ENCODE measurements at places on chromosomes 2 and 18. TPM values are rescaled to one million over a fixed set of nuclear protein-coding genes. Genes with fewer than 3 reads are reported as not detected.

- no peak for DNase-seq
Measured at GRCh38 chr2:25411281-25411680, 69.6 kb upstream of the DNMT3A start.

GRCh38 chr2:3598197-3598910, 3.4 kb downstream of the COLEC11 start:
- DNase-seq, result no peak

GRCh38 chr18:56235071-56235470, 403.3 kb downstream of the TXNL1 start:
- no peak for DNase-seq

GRCh38 chr2:62660582-62661262, 44.8 kb upstream of the EHBP1 start:
- DNase-seq, result no peak

- DNase-seq, result no peak
Measured at GRCh38 chr2:150535176-150535575, 47.7 kb upstream of the RND3 start.

GRCh38 chr2:109057686-109058085, 68.7 kb upstream of the EDAR start:
- DNase-seq, result no peak

GRCh38 chr2:56184500-56185011, 766 bp downstream of the CCDC85A start:
- DNase-seq, result no peak

DNA sequence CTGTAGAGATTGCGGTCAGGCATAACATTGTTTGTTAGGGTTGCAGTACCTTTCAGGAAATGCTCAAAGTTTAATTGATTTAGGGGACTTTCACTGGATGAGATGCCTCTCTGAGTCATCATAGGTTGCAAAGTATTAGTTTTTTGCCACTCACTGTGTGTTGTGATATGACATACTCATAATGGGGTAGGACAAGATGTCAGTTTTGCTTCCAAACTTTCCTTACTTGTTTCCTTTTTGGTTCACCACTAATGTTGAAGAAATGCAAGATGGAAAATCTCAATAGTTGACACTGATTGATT, 35.0 kb upstream of the PTH2R start:
- DNase-seq, result no peak

DNA sequence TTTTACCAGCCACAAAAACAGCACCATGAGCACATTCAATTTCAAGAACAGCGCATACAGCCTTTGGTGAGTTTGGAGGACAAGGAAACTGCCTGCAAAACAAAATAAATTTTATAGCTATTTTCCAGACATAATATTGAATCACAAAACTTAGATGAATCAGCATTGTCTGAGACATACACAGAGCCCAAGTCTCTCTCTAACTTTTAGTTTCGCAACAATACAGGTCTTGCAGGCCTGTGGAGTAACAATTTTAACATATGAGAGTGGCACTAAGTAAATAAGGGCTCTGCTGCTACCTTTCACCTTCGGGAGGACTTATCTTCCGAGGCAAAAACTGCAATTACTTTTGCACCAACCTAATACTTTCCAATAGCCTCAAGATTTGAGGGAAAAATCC, 56.1 kb upstream of the PEX13 start:
- DNase-seq, result no peak

GRCh38 chr2:158579928-158580327, 123.2 kb downstream of the PKP4 start:
- no peak for DNase-seq

DNA sequence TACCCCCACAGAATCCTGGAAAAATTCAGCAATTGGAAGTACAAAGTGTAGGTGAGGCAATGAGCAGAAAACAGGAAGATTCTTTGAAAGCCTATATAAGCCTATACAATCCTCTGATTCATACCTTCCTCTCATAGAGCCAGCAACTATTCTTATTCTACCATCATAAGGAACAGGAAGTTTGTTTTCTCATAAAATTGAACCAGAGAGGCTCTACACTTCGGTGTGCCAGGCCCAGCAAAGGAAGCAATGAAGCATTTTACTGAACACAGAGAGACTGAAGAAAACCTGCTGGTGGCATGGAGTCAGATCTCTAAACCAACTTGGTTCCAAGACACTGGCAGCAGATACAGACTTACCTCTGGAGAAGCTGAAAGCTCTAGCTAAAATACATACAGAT, 18.7 kb downstream of the CASP8 start:
- DNase-seq, result no peak

DNA sequence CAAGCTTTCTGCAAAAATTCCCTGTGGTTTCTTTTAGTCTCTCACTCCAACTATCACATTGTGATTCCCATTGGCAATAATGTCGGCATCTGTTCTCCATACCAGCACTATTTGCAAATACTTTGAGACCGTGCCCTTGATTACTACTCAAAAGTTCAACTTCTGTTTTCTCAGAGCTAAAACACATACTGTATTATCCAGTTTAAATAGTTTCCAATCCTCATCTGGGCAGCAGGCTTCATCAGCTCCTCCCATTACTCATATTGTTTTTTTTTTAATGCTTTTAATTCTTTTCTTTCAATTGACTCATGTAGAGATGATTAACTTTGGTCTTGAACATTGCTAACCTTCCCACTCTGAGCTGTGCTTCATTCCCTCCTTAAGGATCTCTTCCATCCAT, 135.8 kb downstream of the METTL8 start:
- no peak for DNase-seq

DNA sequence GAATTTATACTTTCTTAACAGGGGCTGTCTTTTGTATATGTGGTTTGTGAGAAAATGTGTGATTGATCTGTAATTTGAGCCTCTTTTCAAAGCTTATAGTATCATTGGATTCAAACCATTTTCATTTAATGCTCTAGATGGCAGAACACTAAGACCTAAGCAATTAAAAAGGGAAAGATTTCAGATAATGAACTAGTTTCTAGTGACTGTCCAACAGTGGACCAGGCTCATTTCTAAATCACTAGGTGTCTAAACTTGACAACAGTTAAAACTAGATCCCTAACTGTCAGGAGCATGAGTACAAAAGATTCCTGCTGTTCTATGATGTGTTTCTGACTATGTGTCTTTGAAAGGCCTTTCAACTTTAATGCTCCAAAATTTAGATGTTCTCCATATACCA, 54.6 kb downstream of the ANKRD44 start:
- no peak for DNase-seq

DNA sequence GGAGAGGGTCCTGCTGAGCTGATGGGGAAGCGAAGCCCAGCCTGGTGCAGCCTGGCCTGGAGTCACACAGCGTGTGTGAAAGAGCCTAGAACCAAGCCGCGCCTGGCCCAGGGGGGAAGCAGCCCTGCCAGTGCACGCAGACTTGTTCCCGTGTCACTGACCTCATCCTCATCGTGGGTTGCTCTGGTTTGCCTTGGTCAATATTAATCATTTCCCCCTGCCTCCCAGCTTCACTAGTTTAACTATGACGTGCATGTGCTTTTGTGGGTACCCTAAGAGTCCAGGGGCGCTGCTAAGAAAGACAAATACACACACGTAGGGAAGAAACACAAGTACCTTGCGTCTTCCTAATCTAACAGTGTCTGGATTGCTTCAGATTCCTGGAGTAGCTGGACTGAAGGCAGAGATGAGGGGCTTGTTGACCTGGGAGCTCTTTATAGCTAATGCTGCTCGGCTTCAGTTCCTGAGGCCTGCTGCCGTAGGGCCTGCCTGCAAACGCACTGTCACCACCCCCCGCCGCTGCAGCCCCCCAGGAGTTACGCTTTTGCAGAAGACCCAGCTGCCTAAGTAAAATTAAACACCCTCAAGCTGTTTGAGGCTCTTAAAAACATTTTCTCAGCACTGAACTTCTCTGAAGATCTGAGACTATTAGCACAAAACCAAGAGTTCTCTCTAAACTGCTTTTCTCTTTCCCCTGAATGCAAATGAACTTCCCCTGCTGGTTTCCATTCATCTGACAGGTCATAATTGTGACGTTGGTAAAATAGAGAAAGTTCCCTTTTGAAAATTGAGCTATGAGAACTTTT, 159.2 kb downstream of the FAM210A start:
- no peak for DNase-seq

- DNase-seq, result no peak
Measured at GRCh38 chr18:26133652-26134051, at the start of gene PSMA8. Gene PSMA8, plus strand, starts transcription at chr18:26133869. Its CDS starts 97 bp downstream, at chr18:26133966.

GRCh38 chr2:226580403-226580802, 219.2 kb downstream of the IRS1 start:
- no peak for DNase-seq

GRCh38 chr2:102748107-102748506, 13.7 kb upstream of the TMEM182 start:
- DNase-seq, result no peak

DNA sequence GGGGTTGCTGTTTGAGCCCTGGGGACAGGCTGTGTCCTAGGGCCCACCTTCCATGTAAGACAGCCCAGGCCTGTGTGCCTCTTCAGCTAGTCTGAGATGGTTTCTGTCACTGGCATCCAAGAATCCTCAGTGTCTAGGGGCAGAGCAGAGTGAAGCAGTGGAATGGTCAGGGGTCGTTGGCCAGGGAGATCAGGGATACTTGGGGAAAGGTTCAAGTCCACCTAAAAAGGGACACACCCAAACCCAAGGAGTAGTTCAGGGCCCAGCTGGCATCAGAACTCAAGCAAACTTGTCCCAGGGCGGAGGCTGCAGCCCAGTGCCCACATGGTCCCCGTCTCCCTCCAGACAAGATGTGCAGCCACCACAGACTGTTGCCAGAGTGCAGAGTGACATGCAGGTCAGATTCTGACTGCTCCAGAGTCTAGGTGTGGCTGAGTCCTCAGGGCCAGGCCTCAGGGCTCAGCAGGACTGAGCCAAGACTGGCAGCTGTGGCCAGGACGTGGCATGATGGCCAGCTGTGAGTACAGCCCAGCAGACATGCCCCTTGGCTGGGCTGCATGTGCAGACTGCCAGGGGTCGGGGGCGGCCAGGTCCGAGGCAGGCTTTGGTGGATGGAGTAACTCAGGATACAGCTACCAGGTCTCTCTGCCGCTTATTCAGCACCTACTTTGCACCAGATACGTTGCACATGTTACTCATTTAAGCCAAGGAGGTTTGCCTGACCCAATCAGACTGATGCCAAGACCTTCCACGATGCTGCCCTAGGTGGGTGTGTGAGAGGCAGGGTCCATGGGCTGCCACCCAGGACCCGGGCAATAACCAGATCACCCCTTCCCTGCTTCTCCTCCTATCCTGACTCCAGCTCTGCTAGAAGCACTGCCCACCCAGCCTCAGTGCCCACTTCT, 146.6 kb downstream of the SMAD7 start:
- no peak for DNase-seq

- no peak for DNase-seq
Measured at GRCh38 chr2:37376421-37377186, 32.2 kb downstream of the QPCT start.

GRCh38 chr2:172012677-172013391, 13.1 kb downstream of the METAP1D start:
- no peak for DNase-seq

- no peak for DNase-seq
Measured at GRCh38 chr2:161172901-161173540, 12.8 kb downstream of the TANK start.

DNA sequence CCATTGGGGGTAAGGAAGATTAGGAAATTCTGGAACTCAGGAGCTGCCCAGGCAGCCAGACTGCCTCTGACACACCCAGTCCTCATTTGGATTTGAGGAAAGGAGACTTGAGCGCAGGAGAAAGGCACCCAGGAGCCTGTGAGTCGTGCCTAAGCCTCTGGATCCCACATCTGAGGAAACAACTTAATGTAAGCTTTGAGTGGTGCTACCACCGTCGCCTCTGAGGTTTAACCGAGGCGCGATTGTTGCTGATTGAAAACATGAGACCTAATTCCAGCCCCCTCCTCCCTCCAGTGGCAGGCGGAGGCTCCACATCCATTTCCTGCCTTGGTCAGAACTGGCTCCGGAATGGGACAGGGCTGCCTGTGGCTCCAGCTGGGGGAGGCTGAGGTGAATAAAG, 176.7 kb upstream of the PKDCC start:
- DNase-seq, result no peak

GRCh38 chr18:75052475-75052874, 156.5 kb downstream of the PTGR3 start:
- no peak for DNase-seq

The REG3A gene
- total RNA-seq, result not detected

The HOXD9 gene
- total RNA-seq, result 3.2 TPM

The KCNG2 gene
- 1.3 TPM for total RNA-seq

The EXOC6B gene
- total RNA-seq, result 39.0 TPM

The CD28 gene
- 4.7 TPM for total RNA-seq

The C2orf68 gene
- total RNA-seq, result 40.4 TPM

The VIL1 gene
- 0.11 TPM for total RNA-seq

The CNDP1 gene
- 0.61 TPM for total RNA-seq

The ATOH8 gene
- total RNA-seq, result 25.8 TPM

The PARD6G gene
- 11.8 TPM for total RNA-seq

The ATP5MC3 gene
- total RNA-seq, result 121 TPM

The FAM124B gene
- total RNA-seq, result 17.2 TPM

The COL6A3 gene
- 429 TPM for total RNA-seq

The MYL1 gene
- 3.3 TPM for total RNA-seq

The ZSCAN30 gene
- 30.9 TPM for total RNA-seq

The CYS1 gene
- 2.2 TPM for total RNA-seq

The TPO gene
- 0.10 TPM for total RNA-seq
